Left colon (tissue), 2 donors: ENCODE measurements at places on chromosomes 4 and X.
A peak's percentile ranks its signal among the peaks of the same experiment; 100 is the strongest.

- no peak for DNase-seq
These were observed 299.5 kb upstream of the CLNK start for GRCh38 chr4:10983885-10984640.

- no peak for DNase-seq
These were observed 54.6 kb upstream of the LDB2 start for GRCh38 chr4:16952896-16953630.

DNA sequence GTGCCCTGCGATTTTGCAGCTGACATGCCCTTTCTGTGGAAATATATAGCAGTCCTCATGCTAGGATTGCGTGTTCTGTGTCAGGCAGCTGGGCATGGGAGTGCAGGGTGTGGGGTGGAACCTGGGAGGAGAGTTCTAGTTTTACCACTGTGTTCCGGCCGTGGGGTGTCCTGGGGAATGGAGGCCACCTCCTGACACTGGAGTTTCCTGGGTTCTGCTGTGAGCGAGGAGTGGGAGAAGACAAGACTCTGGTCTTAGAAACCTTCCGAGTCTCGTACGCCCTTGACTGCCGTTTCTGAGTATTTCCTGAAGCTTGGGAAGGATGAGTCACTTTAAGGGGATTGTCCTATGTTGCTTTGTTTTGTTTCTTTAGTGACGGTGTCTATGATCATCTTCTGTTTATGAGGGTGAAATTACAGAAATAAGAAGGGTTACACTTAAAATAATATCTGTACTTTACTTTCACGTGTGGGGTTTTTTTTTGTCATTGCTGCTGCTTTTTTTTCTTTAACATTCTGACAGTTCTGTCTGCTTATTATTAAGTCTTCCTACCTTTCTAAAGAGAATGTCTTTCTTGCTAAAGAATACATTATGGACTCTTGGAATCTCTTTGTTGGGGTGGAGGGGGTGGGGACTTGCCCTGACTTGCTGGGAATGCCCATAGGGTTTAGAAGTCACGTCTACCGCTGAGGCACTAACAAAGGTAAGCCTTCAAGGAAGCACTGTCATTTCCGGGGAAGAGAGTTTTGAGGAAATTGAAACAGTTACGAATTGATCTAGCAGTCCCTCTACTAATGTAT lies 19.1 kb downstream of the CD99 start:
- DNase-seq: no peak

GRCh38 chr4:86890790-86891189 lies 1.4 kb downstream of the C4orf36 start:
- DNase-seq: no peak

DNA sequence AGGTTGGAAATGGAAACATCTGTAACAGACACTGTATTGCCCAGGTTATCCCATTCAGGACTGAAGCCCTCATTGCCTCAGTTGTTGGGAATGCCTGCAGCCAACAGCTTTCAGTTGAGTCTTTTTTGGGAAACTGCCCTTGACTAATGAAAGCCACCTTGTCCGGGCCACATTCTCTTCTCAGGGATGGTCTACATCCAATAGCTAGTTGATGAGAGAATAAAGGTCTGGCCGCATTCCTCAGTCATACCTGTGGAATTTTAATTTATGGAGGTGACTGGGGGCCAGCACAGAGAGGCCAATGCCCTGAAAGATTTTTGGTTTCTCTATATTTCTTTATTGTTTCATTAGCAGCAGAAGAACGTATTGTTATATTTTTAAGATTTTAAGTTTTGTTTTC lies 147.6 kb upstream of the MSX1 start:
- no peak for DNase-seq

DNA sequence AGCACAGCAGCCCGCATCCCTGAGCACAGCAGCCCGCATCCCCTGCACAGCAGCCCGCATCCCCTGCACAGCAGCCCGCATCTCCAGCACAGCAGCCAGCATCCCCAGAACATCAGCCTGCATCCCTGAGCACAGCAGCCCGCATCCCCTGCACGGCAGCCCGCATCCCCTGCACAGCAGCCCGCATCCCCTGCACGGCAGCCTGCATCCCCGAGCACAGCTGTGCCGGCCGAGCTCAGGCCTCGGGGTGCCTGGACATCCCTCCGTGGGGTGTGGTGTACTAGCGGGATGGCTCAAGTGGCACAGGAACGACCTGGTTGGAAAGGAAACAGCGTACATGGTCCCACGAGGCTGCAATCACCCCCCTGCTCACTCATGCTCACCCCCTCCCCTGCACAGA lies 26.8 kb downstream of the ABLIM2 start:
- DNase-seq: no peak

GRCh38 chrX:49172280-49172780 lies 632 bp downstream of the PLP2 start:
- peak; percentile 87 for DNase-seq

DNA sequence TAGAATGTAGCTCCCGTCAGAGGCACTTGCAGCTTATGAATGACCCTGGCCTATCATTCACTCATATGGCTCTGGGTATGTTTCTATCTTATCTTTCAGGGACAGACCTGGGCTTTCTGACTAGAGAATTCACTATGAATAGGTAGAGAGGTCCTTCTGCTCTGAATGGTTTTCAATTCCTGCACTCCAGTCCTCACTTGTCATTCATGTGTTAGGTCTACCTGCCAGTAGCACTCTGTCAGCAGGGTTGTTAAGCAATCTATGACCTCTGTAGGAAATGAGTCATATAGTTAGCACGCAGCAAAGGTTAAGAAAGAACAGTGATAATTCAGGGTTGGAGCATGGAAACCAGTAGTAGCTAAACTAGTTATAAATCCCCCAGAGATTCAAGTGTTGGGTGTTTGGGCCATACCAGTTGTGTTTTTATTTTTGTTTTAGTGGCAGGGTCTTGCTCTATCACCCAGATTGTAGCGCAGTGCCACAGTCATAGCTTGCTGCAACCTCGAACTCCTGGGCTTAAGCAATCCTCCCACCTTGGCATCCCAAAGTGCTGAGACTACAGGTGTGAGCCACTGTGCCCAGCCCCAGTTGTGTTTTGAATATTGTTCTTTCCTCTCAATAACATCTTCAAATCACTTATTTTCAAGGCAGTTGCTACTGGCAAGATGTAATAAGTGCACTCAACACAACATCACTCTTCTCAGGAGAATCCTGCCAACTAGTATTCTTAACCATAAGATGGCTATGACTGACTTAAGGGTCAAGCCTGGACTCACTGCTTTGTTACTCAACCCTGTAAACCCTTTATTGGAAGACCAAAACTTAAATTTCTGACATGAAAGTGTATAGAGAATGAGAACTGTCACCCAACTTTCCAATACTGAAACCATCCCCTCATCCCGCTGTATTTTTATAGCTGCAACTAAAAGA lies 25.1 kb downstream of the ARL13A start:
- no peak for DNase-seq

- no peak for DNase-seq
These were observed 7.4 kb downstream of the RAB33A start for GRCh38 chrX:130179170-130179569.

GRCh38 chrX:9515973-9516538 lies 51.2 kb downstream of the TBL1X start:
- DNase-seq: no peak

DNA sequence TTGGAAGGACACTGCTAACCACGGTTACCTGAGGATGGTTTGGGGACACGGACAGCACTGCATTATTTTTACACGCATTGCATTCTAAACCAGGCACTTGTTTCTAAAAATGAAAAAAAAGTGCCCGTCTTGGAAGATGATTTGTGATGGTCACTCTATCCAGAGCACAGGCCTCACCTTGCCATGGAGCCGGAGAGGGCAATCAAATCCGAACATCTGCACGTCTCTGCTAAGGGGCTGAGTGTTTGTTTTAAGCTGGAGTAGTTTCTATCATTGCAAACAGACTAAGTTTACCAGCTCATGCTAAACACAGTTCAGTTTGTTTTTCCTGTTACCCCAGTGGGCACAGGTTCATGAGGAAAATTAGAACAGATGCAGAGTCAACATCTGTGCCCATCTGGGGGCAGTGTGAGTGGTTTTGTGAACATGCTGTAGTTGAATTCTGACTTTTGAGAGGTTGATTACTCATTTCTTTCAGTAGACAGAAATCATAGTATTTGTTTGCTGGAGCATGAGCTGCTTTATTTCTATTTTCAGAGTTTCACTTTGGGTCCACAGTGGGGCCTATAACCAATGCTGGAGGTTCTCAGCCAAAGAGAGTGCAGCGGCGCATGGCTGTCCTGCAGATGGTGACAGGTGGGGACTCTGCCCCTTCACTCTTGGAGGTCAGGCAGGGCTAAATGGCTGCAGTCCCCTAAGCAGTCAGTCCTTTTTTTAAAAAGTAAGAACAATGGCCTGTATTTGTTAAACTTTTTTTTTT lies 65.4 kb upstream of the ENPP6 start:
- no peak for DNase-seq

DNA sequence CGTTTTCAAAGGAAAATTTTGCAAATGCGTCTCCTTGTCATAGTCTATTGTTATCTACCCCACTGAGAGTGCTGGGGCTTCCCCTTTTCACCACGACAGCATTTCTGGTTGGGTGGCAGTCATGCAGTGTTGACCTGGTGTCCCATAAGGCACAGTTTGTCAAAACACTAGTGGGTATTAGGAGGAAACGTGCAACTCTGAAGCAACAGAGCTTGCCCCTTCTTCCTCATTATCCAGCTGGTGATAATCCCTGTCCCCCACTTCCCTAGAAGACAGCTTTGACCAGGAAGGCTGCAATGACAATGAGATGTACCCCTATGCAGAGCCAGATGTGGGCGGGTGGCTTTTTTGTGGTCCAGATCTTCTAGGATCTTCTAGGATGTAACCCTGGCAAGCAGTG lies 1.8 kb downstream of the TBC1D1 start:
- DNase-seq: no peak

GRCh38 chr4:1786544-1787362 lies 6.3 kb upstream of the FGFR3 start:
- DNase-seq: no peak

DNA sequence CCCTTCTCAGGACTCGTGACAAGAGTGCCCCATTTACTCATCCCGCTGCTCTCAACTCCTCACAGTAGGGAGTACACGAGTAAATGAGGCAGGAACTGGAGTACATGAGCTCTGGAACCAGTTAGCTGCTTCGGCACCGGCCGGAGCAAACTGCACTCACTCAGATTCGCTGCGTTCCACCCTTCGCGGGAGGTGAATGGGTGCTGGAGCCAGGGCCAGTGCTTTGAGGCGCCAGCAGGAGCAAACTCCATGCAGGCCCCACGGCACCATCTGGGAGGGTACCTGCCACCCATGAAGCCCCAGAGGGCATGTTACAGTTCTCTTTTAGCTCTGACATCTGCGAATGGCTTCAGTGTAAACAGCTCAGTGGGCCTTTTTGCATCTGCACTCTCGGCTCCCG lies 315.5 kb upstream of the GK2 start:
- DNase-seq: no peak

- no peak for DNase-seq
These were observed 367.5 kb downstream of the PRDM5 start for GRCh38 chr4:120555058-120555457.

GRCh38 chrX:133444952-133445831 lies 29.9 kb upstream of the GPC4 start:
- DNase-seq: no peak
